ENCODE measurements at places on chromosomes 7 and 10. TPM values are rescaled to one million over a fixed set of nuclear protein-coding genes. Genes with fewer than 3 reads are reported as not detected.

The LIPK gene
- not detected for total RNA-seq

DNA sequence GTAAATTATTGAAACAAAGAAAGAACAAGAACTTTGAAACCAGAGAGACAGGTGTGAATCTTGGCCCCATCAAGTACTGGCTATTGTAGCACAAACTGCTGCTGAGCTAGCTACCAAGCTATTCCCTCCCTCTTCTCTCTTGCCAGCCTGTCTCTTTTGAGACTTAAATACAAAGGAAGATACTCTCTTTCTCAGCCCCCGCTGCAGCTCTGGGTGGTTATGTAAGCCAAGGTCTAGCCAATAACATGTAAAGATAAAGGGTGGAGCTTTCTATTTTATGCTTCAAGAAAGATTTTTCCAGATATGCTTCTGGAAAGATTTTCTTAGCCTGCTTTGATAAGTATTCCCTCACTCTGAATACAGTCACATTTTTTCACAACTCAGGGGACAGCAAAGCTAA is 17.2 kb downstream of the BAZ1B start:
- peaks cover 12% of the 10 kb centered on the region for H3K36me3 ChIP-seq
- peaks cover 15% of the 10 kb centered on the region for H3K4me1 ChIP-seq
- no peak overlapping the region for H3K4me3 ChIP-seq
- H3K27me3 ChIP-seq, result no peaks in the 10 kb centered on the region
- no peak for DNase-seq
- H3K27ac ChIP-seq, result peak overlapping the region; percentile 79

The SPDYE5 gene
- total RNA-seq, result not detected

DNA sequence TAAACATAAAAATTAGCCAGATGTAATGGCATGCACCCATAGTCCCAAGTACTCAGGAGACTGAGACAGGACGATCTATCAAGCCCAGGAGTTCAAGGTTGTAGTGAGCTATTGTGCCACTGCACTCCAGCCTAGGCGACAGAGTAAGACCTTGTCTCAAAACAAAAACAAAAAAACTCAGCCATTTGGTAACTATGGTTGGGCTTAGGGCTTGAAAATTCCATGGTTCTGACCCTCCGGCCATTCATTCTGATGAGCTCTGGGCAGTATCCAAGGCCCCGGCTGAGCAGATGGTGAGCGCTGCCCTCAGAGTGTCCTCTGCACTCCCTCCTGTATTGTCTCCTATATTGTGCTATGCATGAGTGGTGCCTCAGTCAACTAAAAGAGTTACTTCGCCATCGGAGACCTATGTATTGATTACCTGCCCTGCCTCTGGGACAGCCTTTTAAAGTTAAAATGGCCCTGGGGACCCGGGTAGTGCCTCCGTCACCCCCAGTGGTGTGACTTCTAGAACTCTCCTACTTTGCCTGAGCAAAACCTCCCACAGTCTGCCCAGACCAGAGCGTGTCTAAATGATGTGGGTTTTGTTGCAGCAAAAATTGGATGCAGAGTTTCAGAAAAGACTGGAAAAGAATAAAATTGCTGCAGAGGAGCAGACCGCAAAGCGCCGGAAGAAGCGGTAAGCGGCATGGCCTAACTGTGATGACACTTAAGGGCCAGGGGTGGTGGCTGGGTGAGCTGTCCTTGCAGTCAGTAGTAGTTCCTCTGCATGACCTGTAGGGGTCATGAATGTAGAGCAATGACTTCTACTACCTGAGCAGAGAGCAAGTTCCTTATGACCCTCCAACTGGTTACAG is 8.1 kb downstream of the PRKRIP1 start:
- no peak overlapping the region for H3K4me3 ChIP-seq
- no peak for DNase-seq
- H3K4me1 ChIP-seq, result peaks cover 10% of the 10 kb centered on the region
- H3K27me3 ChIP-seq, result no peaks in the 10 kb centered on the region

The SCART1 gene
- total RNA-seq, result 20.6 TPM
